Activated CD4-positive, alpha-beta T cell treated with anti-CD3 and anti-CD28 coated beads, Interleukin-2, amount 10 ng/mL, durations not matched to agents 24 days and 14 days (primary cell): ENCODE measurements at places on chromosomes 1 and 21.

DNA sequence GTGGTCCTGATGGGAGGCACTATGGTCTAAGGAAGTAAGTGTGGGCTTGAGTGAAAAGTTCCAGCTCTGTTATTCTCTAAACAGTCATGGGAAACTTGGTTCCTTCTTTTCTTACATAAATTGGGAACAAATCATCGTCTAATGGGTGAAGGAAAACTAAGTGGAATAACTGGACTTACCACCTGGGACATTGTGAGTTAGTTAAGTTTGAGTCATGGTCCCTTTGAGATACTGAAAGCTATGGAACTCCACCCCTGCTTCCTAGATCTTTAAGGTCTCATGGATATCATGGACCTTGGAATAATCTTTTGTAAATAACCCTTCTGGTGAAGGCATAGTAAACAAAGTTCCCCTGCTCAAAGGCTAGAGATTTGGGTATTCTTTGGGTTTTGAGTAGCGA lies 16.1 kb upstream of the TXLNA start:
- DNase-seq = no peak

DNA sequence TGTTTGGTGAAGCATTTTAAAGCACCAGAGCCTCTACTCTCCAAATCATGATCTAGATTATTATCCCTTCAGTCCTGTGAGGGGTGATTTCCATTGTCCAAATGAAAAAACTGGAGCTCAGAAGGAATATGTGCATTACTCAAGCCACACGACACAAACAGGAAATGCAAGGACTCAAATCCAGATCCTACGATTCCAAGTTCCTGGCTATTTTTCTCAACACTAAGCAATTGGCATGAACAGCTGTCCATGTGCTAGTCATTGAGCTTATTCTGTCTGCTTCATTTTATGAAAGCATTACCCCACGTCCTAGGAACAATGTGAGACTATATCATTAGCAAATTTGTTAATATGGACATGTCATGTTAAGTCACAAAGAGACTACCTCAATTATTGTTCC lies 273.1 kb upstream of the LYPLAL1 start:
- DNase-seq = no peak

- no peak for DNase-seq
These were observed 40.9 kb upstream of the ZP4 start for GRCh38 chr1:237931581-237931980.

- no peak for DNase-seq
These were observed 48.7 kb upstream of the PSEN2 start for GRCh38 chr1:226821719-226822085.

GRCh38 chr1:116988908-116989307 lies 12.7 kb upstream of the CD101 start:
- no peak for DNase-seq

DNA sequence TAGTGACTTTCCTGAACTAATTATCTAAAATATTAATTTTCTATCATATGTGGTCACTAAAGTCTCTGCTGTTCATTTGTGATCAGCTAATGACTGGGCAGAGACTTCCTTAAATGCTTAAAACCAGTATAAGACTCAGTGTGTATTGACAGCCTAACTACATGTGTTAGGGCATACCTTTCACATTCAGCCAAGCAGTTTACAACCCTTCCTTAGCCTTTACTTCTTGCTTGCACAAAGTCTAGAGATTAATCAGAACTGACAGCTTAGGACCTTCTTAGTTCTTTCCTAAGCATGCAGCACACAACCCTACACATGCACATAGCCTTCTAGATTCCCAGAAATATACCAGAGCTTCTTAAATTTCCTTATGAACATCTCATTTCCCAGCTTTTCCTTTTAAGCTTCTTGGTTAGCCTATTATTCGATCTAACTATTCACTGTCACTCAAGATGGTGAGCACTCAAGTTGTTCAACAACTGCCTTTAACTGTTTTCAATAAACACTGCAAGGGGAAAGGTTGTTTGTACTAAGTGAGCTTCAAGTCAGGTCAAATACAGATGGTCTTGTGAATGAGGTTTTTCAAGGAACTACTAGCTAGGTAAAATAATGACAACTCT lies 13.4 kb downstream of the EYA3 start:
- no peak for DNase-seq

GRCh38 chr1:65959896-65960567 lies 167.3 kb downstream of the PDE4B start:
- no peak for DNase-seq

- no peak for DNase-seq
These were observed 29.9 kb downstream of the ADAM30 start for GRCh38 chr1:119866451-119866850.

- no peak for DNase-seq
These were observed 17.2 kb downstream of the DSCAM start for GRCh38 chr21:40829791-40830190.

- DNase-seq = no peak
These were observed 37.7 kb upstream of the DDAH1 start for GRCh38 chr1:85502625-85503083.

- DNase-seq = no peak
These were observed 433 bp upstream of the KAZN start for GRCh38 chr1:14598007-14598497.

- DNase-seq = no peak
These were observed 242.4 kb upstream of the GREM2 start for GRCh38 chr1:240854367-240854766.

DNA sequence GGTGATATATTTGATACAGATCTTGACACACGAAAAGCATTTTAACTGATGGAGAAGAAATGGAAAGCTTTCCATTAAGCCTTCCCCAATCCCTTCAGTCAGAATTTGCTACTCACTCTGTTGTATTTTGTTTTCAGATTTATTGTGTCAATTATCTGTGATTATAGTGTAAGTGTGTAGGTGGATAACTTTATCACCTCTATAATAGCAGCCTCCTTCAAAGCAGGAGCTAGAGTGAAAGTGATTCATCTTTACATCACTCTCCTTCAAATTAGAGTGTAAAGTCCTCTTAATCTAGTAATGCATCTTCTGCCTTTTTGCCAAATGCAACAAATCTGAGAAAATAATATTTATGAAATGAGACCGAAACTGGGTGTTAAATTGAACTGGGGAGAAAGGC lies 459.7 kb upstream of the ZP4 start:
- DNase-seq = no peak
